ENCODE measurements at places on chromosomes 7 and 10.

- DNase-seq = no peak
These were observed 615.4 kb upstream of the SEMA3D start for GRCh38 chr7:85802211-85802610.

GRCh38 chr10:3201796-3202195 lies 29.2 kb upstream of the PITRM1 start:
- DNase-seq = no peak

- DNase-seq = no peak
These were observed 343.5 kb downstream of the GPR37 start for GRCh38 chr7:124422081-124422480.

DNA sequence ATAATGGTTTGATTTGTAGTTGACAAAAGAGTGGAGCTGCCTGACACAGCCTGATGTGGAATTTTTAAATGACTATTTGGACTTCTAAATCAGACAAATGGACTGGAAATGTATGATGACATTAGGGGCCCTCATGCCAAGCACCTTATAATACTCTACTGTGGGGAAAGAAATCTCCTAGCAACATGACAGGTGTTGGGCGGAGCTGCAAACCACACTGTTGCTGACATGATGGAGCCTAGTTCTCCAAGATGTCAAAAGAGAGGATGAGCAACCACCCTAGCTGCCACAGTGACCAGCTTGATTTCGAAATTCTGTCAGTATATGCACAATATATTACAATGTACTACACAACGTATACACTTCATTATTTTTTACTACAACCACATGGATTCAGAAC lies 65.8 kb downstream of the RHOBTB1 start:
- DNase-seq = no peak

DNA sequence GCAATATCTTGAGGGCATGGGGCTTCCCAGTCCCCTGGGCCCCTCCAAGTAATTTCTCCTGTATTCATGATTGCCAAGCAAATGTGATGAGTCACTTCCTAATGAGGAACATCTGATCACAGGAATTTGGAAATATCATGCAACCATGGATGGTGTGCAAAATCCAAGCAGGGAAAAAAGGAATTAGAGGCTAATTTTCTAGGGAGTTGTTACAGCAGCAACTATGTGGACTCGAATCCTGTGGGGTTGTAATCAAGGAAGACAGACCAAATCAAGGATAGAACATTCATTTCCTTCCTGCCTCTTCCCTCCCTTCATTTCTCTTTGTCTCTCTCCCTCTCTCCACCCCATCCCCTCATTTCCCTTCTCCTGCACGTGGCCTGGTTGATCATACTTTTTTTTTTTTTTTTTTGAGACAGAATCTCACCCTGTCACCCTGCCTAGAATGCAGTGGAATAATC lies 23.9 kb upstream of the AGFG2 start:
- DNase-seq = no peak
